Fibroblast of villous mesenchyme (primary cell): ENCODE measurements at places on chromosomes 1 and 21. TPM values are rescaled to one million over a fixed set of nuclear protein-coding genes. Genes with fewer than 3 reads are reported as not detected.

Gene POTED
- not detected in 2 replicates for total RNA-seq

Gene CIART
- total RNA-seq, result 6.5 and 8.1 TPM in 2 replicates

Gene VHLL
- 0.32 TPM in 1 of 2 replicates, not detected in the other for total RNA-seq

Gene MECR
- total RNA-seq, result 22.5 and 28.0 TPM in 2 replicates

Gene COG2
- total RNA-seq, result 20.6 and 21.6 TPM in 2 replicates

Gene FTCD
- total RNA-seq, result under 0.01 and 0.43 TPM in 2 replicates

Gene NBPF26
- total RNA-seq, result 11.9 and 32.8 TPM in 2 replicates

Gene MROH7
- total RNA-seq, result under 0.01 TPM in 1 of 2 replicates, not detected in the other

Gene C1orf87
- not detected in 2 replicates for total RNA-seq

Gene CYP4X1
- not detected in 2 replicates for total RNA-seq

Gene PDZK1
- total RNA-seq, result under 0.01 and 0.32 TPM in 2 replicates

Gene RNF187
- total RNA-seq, result 41.9 and 57.3 TPM in 2 replicates

Gene SLC26A9
- total RNA-seq, result not detected in 2 replicates

Gene SPRR2A
- not detected in 2 replicates for total RNA-seq

Gene A3GALT2
- total RNA-seq, result not detected in 2 replicates

Gene NTNG1
- 2.9 and 9.1 TPM in 2 replicates for total RNA-seq

Gene H6PD
- total RNA-seq, result 27.2 and 47.4 TPM in 2 replicates

Gene CD53
- not detected in 2 replicates for total RNA-seq

Gene FGR
- total RNA-seq, result not detected in 2 replicates

Gene RORC
- under 0.01 TPM in 1 of 2 replicates, not detected in the other for total RNA-seq

Gene POLR3C
- total RNA-seq, result 41.5 and 53.1 TPM in 2 replicates
